ENCODE measurements at places on chromosomes 6 and 20. TPM values are rescaled to one million over a fixed set of nuclear protein-coding genes. Genes with fewer than 3 reads are reported as not detected.

ACTL10 gene
- total RNA-seq: not detected

SCRT2 gene
- total RNA-seq: not detected

EDEM2 gene
- 57.2 TPM for total RNA-seq

RAD21L1 gene
- not detected for total RNA-seq

GSTA3 gene
- not detected for total RNA-seq

PHACTR3 gene
- total RNA-seq: 0.54 TPM

MAPK14 gene
- 26.6 TPM for total RNA-seq

EMILIN3 gene
- 0.40 TPM for total RNA-seq

HUS1B gene
- 0.27 TPM for total RNA-seq

LRP11 gene
- total RNA-seq: 34.5 TPM

PKIB gene
- total RNA-seq: 0.71 TPM

EYS gene
- 0.02 TPM for total RNA-seq

NFKBIL1 gene
- 12.1 TPM for total RNA-seq

GGTLC1 gene
- not detected for total RNA-seq

PAK5 gene
- not detected for total RNA-seq

ELOVL4 gene
- 1.5 TPM for total RNA-seq

ISM1 gene
- 0.24 TPM for total RNA-seq

KIZ gene
- 4.4 TPM for total RNA-seq

MROH8 gene
- total RNA-seq: 1.3 TPM

VIP gene
- total RNA-seq: not detected

MUCL3 gene
- total RNA-seq: 0.14 TPM

NOX3 gene
- not detected for total RNA-seq

GPSM3 gene
- 0.47 TPM for total RNA-seq

PGBD1 gene
- 5.7 TPM for total RNA-seq

TRIM40 gene
- total RNA-seq: not detected

AKAP12 gene
- total RNA-seq: 158 TPM

OR2H1 gene
- not detected for total RNA-seq

RXRB gene
- total RNA-seq: 18.4 TPM

GRIK2 gene
- total RNA-seq: 0.36 TPM

TNFRSF21 gene
- 13.3 TPM for total RNA-seq

IRF4 gene
- 0.25 TPM for total RNA-seq

POLH gene
- total RNA-seq: 7.6 TPM

PCED1A gene
- 26.6 TPM for total RNA-seq

IL17F gene
- not detected for total RNA-seq

DEFB127 gene
- not detected for total RNA-seq

FGD2 gene
- total RNA-seq: not detected

IL17A gene
- not detected for total RNA-seq

MRAP2 gene
- 1.8 TPM for total RNA-seq

PAQR8 gene
- total RNA-seq: 1.3 TPM

MYO6 gene
- total RNA-seq: 7.3 TPM

TRPC4AP gene
- 58.8 TPM for total RNA-seq

DAAM2 gene
- total RNA-seq: 0.14 TPM

SAMD5 gene
- total RNA-seq: 0.43 TPM

HSPA1L gene
- 2.0 TPM for total RNA-seq

RUNX2 gene
- 1.3 TPM for total RNA-seq

PDE7B gene
- 0.63 TPM for total RNA-seq

PRKN gene
- total RNA-seq: not detected

NKX2-4 gene
- not detected for total RNA-seq

Measured in A549 treated with Hydrocortisone at 1 μM for 4 hours (cell line).